ENCODE measurements at places on chromosomes 2 and 18. TPM values are rescaled to one million over a fixed set of nuclear protein-coding genes. Genes with fewer than 3 reads are reported as not detected.

DNA sequence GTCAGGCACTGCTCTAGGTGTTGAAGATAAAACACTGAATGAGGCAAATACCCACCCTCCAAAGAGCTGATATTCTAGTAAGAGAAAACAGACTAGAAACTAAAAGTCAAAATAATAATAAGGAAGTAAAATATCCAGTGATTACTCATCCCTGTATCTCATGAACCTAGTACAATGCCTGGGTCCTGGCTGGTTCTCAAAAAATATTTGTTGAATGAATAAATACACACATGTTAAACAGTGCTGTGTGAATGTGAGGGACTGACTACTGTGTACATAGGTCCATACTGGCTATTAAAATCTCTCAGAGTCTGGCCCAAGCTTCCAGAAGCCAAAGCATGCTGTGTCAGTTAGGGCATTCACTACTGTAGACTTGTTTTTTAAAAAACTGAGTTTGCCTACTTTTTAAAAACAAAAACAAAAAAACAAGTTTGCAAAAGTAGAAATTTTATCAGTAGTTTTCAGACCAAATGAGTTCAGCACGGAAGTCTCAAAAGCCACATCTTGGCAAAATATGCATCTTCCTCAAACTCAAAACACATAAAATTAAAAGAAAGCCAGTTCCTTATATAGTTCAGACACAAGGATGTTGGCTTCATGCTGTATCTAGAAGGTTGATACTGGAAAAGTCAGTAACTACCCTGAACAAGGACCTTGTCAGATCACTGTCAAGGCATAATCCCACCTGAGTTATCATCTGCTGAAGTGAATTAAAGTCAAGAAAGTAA, 136.2 kb downstream of the THADA start:
- peaks cover 4% of the 10 kb centered on the region for H3K4me1 ChIP-seq
- H3K36me3 ChIP-seq: no peaks in the 10 kb centered on the region
- no peak overlapping the region for H3K4me3 ChIP-seq

DNA sequence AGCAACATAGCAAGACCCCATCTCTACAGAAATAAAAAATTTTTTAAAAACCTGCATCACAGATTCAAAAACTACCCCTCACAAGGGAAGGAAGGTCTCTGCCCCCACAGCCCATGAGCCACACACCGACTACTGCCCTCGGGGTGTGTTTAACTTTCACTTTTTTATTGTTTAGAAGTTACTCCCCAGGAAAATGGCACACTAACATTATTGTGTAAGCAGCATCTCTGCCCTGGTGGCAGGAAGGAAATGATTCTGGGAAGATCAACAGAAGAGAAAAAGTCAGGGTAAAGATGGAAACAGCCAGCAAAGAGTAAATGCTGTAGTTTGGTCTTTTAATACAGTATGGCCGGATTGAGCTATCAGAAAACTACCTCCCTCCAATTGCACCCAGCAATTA, 21.9 kb downstream of the TRABD2A start:
- H3K36me3 ChIP-seq: no peaks in the 10 kb centered on the region
- no peaks in the 10 kb centered on the region for H3K27me3 ChIP-seq
- no peaks in the 10 kb centered on the region for H3K4me1 ChIP-seq
- no peak overlapping the region for H3K27ac ChIP-seq
- no peak overlapping the region for H3K4me3 ChIP-seq
- DNase-seq: peak; percentile 17

- DNase-seq: no peak
- no peaks in the 10 kb centered on the region for H3K4me1 ChIP-seq
- no peak overlapping the region for H3K4me3 ChIP-seq
- peak overlapping the region; percentile 1 for H3K27ac ChIP-seq
Measured at GRCh38 chr2:208118918-208119317, 5.4 kb downstream of the CRYGD start.

DNA sequence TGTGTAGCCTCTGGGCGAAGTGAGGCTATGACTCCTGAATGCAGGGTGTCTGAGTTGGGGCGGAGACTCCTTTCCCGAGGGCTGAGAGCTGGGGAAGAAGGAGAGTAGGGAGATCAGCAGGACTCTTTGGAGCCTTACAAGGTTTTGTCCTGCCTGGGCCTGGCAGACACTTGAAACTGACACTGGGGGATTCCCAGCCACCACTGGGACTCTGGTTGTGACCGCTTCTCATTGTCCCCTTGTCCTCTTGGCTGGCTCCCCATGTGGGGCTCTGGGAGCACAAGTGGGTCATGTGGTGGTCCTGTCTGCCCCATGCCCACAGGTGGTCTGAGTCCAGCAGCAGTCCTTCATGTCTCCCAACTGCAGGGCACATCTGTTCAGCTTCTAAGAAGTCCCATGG, 78.2 kb upstream of the MGAT4A start:
- no peak for DNase-seq
- H3K36me3 ChIP-seq: no peaks in the 10 kb centered on the region
- H3K4me1 ChIP-seq: no peaks in the 10 kb centered on the region
- no peak overlapping the region for H3K4me3 ChIP-seq
- no peaks in the 10 kb centered on the region for H3K27me3 ChIP-seq

DNA sequence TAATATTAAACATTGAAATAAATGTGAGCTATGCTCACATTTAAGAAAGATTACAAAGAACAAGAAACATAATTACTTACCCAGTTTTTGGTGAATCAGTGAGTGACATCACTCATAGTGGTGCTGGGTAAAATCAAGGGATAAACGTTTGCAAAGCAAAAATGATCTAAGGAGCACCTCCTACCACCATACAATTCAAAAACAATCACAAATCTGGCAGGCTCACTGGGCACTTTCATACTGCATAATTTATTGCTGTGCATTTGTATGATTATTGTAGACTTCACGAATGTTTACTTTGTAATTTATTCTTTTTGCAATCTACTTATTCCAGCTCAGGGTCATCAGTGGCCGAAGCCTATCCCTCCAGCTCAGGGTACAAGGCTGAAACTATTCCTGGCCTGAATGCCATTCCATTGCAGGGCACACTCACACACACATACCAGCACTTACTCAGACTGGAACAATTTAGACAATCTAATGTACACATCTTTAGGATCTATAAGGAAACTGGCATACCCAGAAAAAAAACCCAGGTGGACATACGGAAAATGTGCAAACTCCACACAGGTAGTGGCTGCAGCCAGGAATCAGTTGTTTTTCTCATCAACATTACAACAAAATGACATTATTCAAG, 34.4 kb downstream of the AFTPH start:
- H3K4me3 ChIP-seq: no peak overlapping the region
- H3K4me1 ChIP-seq: no peaks in the 10 kb centered on the region
- H3K36me3 ChIP-seq: no peaks in the 10 kb centered on the region
- DNase-seq: no peak

- no peaks in the 10 kb centered on the region for H3K36me3 ChIP-seq
- no peak for DNase-seq
- H3K27ac ChIP-seq: no peak overlapping the region
Measured at GRCh38 chr2:33925311-33925710, 326.2 kb upstream of the FAM98A start.

- no peak overlapping the region for H3K27ac ChIP-seq
- no peaks in the 10 kb centered on the region for H3K4me1 ChIP-seq
- H3K4me3 ChIP-seq: no peak overlapping the region
- peaks cover 12% of the 10 kb centered on the region for H3K36me3 ChIP-seq
- DNase-seq: no peak
Measured at GRCh38 chr2:69151931-69152330, 139.0 kb downstream of the ANTXR1 start.

GRCh38 chr2:141015341-141016047, 1115.3 kb downstream of the LRP1B start:
- H3K36me3 ChIP-seq: no peaks in the 10 kb centered on the region
- peak overlapping the region; percentile 43 for H3K27ac ChIP-seq
- H3K4me1 ChIP-seq: peaks cover 8% of the 10 kb centered on the region
- no peak overlapping the region for H3K4me3 ChIP-seq

- no peak overlapping the region for H3K27ac ChIP-seq
- no peak overlapping the region for H3K4me3 ChIP-seq
- no peaks in the 10 kb centered on the region for H3K27me3 ChIP-seq
Measured at GRCh38 chr18:54702686-54703085, 111.6 kb downstream of the DYNAP start.

DNA sequence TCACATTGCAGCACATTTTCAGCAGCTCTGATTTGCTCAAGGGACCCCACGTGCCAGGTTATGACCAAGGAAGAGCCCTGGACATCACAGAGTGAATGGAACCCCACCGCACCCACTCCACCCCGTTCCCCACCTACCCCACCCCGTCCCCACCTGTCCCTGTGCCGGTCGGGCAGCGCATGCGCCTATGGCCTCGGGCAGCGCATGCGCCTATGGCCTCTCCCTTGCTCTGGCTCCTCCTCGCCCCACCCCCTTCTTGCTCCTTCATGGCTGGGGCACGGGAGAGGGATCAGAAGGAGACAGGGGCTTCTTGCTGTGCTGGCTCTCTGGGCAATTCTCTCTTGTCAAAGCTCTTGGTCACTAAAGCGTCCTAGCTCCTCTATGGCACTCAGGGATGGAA, 371.8 kb upstream of the HS6ST1 start:
- no peaks in the 10 kb centered on the region for H3K36me3 ChIP-seq
- H3K27ac ChIP-seq: no peak overlapping the region
- DNase-seq: no peak
- no peaks in the 10 kb centered on the region for H3K27me3 ChIP-seq

DNA sequence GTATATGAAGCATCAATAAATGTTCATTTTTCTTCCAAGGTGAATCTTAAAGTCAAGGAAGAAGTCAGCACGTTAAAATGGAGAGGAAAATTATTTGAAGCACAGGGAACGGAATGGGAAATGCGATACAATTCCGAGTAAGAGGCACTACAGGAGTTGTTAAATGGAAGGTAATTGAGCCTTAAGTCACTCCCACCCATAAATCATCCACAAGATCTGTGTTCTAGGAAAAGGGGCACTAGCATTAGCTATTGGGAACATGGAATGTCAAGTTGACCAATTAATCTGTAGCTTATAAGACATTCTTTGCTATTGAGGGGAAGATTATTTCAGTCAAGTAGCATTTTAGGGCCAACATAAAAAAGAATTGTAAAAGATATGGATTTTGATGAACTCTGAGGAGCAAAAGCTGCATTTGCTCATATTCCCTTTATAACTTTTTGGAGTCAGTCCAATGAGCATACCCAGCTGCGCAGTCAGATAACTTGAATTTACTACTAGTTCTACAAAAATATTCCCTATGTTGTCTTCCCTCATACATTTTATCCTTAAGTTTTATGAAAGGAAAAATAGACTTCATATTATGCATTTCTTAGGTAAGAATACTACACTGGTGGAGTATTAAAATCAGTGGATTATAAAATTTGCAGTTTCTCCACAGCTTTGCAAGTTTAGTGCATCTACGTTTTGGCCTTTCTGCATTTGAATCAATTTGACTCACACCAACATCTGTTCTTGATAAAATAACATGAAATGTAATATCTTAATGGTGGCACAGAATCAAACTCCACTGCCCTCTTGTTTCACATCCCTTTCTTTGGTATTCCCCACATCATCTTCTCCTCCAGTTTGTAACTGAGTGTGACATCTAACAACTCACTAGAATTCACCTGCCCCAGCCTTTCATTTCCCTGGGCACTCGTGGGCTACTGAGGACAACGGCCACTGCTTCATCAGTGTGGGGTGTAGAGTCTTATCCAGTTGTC, 95.6 kb downstream of the SP3 start:
- H3K4me1 ChIP-seq: no peaks in the 10 kb centered on the region
- H3K4me3 ChIP-seq: no peak overlapping the region
- no peak for DNase-seq
- H3K36me3 ChIP-seq: no peaks in the 10 kb centered on the region

GRCh38 chr18:29012364-29012763, 835.4 kb upstream of the CDH2 start:
- no peak for DNase-seq
- H3K4me1 ChIP-seq: peaks cover 4% of the 10 kb centered on the region
- no peaks in the 10 kb centered on the region for H3K27me3 ChIP-seq
- no peak overlapping the region for H3K27ac ChIP-seq

GRCh38 chr2:42032745-42033144, 15.1 kb upstream of the PKDCC start:
- H3K36me3 ChIP-seq: no peaks in the 10 kb centered on the region
- H3K4me1 ChIP-seq: peaks cover 32% of the 10 kb centered on the region
- DNase-seq: no peak
- H3K27ac ChIP-seq: no peak overlapping the region
- no peak overlapping the region for H3K4me3 ChIP-seq

CFAP221 gene
- total RNA-seq: 18.0 TPM

DPYSL5 gene
- 3.5 TPM for total RNA-seq

TRIM43 gene
- total RNA-seq: not detected

GPR55 gene
- 3.1 TPM for total RNA-seq

LYPD6 gene
- total RNA-seq: 6.7 TPM

ZAP70 gene
- 13.4 TPM for total RNA-seq

HOXD13 gene
- total RNA-seq: 0.35 TPM

SLC39A6 gene
- 33.2 TPM for total RNA-seq

ACOXL gene
- total RNA-seq: 9.3 TPM

EHD3 gene
- 15.5 TPM for total RNA-seq

NEB gene
- total RNA-seq: 5.5 TPM
